ENCODE measurements at places on chromosomes 11 and 22. TPM values are rescaled to one million over a fixed set of nuclear protein-coding genes. Genes with fewer than 3 reads are reported as not detected.
A peak's percentile ranks its signal among the peaks of the same experiment; 100 is the strongest.

GRCh38 chr11:40139536-40139935 lies 1319.9 kb downstream of the LRRC4C start:
- DNase-seq, result no peak

GRCh38 chr11:68016904-68017817 lies 7.0 kb downstream of the ALDH3B1 start:
- peak; percentile 35 for DNase-seq

Gene MYRF
- total RNA-seq, result 10.2 TPM

- no peak for DNase-seq
Observed at GRCh38 chr22:45163099-45163450, 650 bp upstream of the NUP50 start.

Gene LARGE2
- 2.3 TPM for total RNA-seq

Gene PLAAT5
- total RNA-seq, result 0.20 TPM

Gene CCDC88B
- total RNA-seq, result 13.4 TPM

DNA sequence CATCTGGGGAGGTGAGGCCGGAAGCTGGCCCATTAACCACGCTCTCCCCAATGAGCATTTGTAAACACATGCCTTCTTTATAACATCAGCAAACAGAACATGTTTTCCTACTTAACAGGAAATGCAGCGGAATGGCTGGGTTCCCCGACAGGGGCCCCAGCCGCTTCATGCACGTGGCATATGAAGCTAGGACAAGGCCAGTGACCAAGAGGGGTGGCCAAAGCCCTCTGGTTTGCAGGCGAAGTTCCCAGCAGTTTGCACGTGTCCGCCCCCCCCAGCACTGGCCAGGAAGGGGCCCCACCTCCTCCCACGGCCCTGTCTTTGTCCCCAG lies 38.7 kb upstream of the LINC01488 start:
- DNase-seq, result peak; percentile 63

GRCh38 chr11:45967506-45967905 lies 45.0 kb downstream of the LARGE2 start:
- DNase-seq, result no peak

DNA sequence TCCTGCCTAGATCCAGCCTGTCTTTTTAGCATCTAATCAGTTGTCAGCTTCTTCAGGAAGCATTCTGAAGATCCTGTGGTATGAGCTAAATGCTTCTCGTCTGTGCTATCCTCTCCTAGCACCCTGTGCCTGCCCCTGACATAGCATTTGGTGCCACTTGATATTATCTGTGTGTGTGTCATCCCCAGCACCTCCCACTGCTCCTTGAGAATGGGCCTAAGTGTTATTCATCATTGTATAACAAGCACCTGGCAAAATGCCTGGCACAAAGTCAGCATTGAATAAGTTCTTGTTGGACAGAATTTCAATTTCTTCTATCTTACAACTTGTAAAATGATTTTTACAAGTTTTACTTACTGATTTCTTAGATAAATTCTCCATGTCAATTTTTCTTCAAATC lies 28.1 kb upstream of the OLFML1 start:
- no peak for DNase-seq

- no peak for DNase-seq
Observed at GRCh38 chr11:69508974-69509373, 27.5 kb downstream of the LINC01488 start.

GRCh38 chr22:34960005-34960404 lies 106.0 kb upstream of the ISX start:
- no peak for DNase-seq

GRCh38 chr11:2929950-2930703 lies 907 bp upstream of the PHLDA2 start:
- peak; percentile 84 for DNase-seq

Gene EHF
- total RNA-seq, result 259 TPM

GRCh38 chr22:36933629-36934417 lies 20.4 kb downstream of the CSF2RB start:
- DNase-seq, result no peak

DNA sequence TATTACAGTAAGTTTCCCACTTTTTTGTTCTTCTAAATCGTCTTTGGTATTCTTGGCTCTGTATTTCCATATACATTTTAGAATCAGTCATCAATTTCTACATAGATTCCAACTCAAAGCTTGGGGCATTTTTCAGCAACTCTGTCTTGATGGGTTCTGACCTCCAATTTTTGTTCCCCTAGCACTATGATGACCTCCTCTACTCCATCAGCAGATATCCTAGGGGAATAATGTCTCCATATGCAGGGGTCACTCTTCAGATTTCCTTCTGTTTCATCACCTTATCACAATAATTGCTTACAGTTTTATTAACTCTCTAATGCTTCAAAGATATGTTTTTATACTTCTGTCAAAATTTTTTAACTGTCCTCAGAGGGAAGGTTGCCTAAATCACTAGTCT lies 91.3 kb upstream of the TP53AIP1 start:
- no peak for DNase-seq

Gene SEC14L2
- total RNA-seq, result 0.67 TPM

- DNase-seq, result no peak
Observed at GRCh38 chr22:22738959-22739585, 94.7 kb downstream of the GGTLC2 start.

Gene TSKU
- 41.8 TPM for total RNA-seq

GRCh38 chr22:37545703-37546436 lies 14.4 kb upstream of the CDC42EP1 start:
- peak; percentile 94 for DNase-seq

DNA sequence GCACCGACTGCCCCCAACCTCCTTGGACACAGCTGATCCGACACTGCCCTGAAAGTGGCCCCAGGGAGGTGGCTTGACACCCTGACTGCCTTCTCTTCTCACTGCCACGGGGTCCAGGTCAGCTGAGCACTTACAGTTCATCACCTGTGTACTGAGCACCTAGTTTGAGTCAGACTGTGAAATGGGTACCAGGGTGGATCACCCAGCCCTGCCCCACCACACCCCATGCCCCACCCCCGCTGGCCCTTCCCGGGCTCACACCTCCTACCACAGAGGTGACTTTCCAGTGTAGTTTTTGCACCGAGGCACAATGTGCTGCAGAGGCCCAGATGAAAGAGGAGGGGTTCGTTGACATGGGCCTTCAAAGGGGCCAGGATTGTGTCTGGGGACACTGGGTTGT lies 59.5 kb downstream of the PRDM11 start:
- no peak for DNase-seq

All from mucosa of descending colon (tissue), 3 donors.